Right atrium auricular region (tissue), 2 donors: ENCODE measurements at places on chromosomes 2 and 18. TPM values are rescaled to one million over a fixed set of nuclear protein-coding genes. Genes with fewer than 3 reads are reported as not detected.

Gene LRP1B
- 0.44 TPM for total RNA-seq

Gene NFATC1
- 19.0 TPM for total RNA-seq

Gene NPAS2
- total RNA-seq = 49.4 TPM

Gene CDH7
- total RNA-seq = not detected

- no peaks in the 10 kb centered on the region for H3K36me3 ChIP-seq
- no peaks in the 10 kb centered on the region for H3K4me1 ChIP-seq
- H3K27me3 ChIP-seq = no peaks in the 10 kb centered on the region
These were observed 257.3 kb upstream of the APCDD1 start for GRCh38 chr18:10197097-10197496.

GRCh38 chr2:236874866-236875481 is 210.7 kb upstream of the COPS8 start:
- no peaks in the 10 kb centered on the region for H3K27me3 ChIP-seq
- no peak overlapping the region for H3K27ac ChIP-seq
- H3K4me3 ChIP-seq = no peak overlapping the region
- peak; percentile 34 for DNase-seq
- peaks cover 14% of the 10 kb centered on the region for H3K4me1 ChIP-seq

DNA sequence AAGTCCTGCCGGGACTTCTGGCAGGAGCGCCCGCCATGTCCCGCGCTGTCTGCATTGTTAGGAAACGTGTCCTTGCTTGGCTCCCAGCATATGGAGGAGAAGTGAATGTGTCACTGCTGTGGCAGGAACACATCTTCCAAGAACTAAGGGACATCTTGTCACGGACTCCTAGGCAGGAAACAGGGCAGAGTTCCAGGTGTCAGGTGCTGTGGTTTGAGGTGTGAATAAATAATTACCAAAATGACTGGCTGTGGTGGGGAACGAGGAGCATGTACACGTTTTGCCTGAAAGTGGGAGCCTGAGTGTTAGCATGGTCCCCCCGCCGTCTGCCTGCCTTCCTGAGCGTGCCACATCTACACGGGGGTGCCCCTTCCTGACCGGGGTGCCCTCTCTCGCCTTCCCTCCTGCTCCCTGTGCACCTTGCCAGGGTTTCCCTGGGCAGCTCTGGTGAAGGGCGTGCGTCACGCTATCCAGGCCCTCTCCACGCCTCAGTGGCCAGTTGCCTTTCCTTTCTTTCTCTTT is 237.5 kb downstream of the LDLRAD4 start:
- DNase-seq = peak; percentile 63
- no peaks in the 10 kb centered on the region for H3K4me1 ChIP-seq
- no peak overlapping the region for H3K4me3 ChIP-seq
- H3K36me3 ChIP-seq = no peaks in the 10 kb centered on the region
